ENCODE measurements at places on chromosomes 3 and 15.

- DNase-seq = no peak
Measured at GRCh38 chr3:49872801-49873281, 3.1 kb upstream of the CAMKV start.

GRCh38 chr15:76991741-76992645, 2.9 kb upstream of the PSTPIP1 start:
- no peak for DNase-seq

- DNase-seq = no peak
Measured at GRCh38 chr3:41915353-41915752, 46.5 kb downstream of the ULK4 start.

GRCh38 chr3:175208326-175208725, 349.2 kb downstream of the NAALADL2 start:
- no peak for DNase-seq

- no peak for DNase-seq
Measured at GRCh38 chr3:11037976-11038375, 45.4 kb downstream of the SLC6A1 start.

GRCh38 chr15:60614862-60615771, 136.2 kb upstream of the ICE2 start:
- no peak for DNase-seq

GRCh38 chr3:97804471-97804870, 17.3 kb upstream of the CRYBG3 start:
- no peak for DNase-seq

GRCh38 chr3:133825969-133826727, 20.5 kb downstream of the SRPRB start:
- DNase-seq = no peak

DNA sequence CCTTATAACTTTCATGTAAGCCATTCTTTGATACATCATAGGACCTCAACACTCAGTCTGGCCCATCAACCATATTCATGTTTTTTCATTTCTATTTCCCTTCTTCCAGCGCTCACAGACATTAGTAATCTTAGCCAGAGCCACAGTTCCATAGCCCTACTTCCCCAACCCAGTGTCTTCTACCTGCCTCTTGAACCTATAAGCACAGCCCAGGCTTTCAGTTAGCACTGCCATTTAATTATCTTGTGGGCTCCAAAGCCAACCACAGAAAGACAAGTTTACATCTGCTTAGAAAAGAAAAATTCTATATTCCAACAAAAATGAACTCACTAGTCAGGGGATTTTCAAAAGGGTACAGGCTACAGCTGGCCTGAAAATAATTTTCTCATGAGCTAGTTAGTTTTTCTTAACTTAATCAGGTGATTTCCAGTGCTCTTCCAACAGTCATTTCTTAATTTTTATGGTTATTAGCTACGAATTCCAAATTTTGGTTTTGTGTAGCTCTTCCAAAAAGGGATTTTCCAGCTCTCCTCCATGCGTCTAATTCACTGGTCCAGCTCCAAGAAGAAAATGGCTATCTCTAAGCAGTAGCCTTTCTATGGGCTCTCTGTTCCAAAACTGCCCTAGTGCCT, 13.7 kb downstream of the CD200 start:
- DNase-seq = no peak

GRCh38 chr3:79994397-79994796, 226.6 kb upstream of the ROBO1 start:
- DNase-seq = no peak

DNA sequence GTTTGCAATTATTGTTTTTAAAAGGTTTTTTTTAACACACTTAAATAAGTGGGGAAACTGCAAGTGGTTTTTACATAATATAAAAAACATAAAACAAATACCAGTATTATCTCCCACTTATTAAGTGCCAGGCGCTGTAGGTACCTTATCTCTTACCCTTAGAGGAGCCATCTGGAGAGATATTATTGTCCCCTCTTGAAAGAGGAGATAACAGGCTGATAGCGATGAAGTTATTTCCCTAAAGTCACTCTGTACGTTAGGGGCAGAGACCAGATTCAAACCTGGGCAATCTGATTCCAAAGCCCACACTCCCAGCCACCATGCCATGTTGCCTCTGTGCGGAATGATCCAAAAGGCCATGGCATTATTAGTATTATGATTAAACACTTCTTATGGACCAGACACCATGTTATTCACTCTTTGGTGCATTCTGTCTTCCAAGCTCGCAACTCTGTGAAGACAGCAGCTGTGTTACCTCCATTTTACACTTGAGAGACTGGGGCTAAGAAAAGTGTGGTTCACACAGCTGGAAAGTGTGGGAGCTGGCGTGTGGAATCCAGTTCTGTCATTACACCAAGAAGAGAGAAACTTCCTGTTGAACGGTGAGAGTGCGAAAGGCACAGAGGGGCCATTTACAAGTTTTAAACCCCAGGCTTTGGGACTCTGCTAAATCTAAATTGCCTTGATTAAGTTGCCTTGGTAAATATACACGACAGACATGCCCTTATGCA, 79.9 kb upstream of the MITF start:
- DNase-seq = no peak

DNA sequence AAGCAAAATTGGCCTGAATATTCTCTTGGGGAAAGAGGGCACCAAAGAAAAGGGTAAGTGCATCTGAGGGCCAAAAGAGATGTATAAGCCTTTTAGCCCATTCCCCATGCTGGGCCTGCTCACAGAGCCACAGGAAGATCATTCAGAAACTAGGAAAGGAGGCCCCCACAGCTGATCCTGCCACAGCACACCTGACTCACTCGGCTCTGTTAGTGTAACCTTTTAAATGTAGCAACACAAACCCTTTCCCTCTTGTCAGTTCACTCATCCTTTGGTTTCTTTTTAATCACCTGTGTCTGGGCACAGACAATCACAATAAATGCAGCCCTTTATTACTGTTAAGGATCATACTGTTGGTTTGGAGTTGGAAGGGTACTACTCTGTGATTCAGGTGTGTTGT, 69.9 kb downstream of the PDCD6IP start:
- DNase-seq = no peak

DNA sequence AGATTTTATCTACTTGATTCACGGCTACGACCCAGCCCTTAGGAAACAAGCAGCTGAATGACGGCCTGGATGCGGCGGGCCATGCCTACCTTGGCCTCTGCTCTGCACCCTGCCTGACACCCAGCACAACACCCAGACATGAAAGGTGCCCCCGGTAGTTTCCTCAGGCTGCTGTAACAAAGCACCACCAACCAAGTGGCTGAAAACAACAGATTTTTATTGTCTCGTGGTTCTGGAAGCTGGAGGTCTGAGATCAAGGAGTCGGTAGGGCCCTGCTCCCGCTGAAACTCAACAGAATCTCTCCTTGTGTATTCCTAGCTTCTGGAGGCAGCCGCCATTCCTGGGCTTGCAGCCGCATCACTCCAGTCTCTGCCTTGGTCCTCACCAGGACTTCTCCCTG, 111.7 kb downstream of the ADCY5 start:
- DNase-seq = no peak

- DNase-seq = no peak
Measured at GRCh38 chr3:28376424-28376823, 27.8 kb upstream of the AZI2 start.

DNA sequence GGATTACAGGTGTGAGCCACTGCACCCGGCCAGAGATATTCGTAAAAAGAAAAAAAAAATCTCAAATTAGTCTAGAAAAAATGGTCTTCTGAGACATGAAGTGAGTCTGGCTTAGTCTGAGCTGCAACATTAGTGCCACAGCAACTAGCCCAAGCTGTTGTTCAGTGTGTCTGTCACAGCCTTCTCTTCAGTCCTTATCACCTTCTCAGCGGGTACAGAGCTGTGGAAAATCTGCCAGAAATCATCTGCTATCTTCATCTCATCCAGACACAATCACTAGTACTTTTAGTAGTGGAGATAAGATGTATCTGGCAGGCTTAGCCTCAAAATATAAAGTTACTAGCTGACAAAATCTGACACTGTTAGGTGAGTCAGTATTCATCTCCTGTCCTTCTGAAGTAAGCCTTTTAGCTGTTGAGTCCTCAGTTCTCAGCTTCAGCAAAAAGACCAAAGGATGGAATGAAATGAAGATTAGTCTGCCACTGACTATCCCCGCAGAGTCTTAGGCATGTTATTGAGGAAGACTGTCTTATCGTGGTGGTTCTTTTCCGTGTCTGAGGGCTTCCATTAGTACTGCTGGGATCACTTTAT, 120.5 kb upstream of the CGNL1 start:
- DNase-seq = no peak

DNA sequence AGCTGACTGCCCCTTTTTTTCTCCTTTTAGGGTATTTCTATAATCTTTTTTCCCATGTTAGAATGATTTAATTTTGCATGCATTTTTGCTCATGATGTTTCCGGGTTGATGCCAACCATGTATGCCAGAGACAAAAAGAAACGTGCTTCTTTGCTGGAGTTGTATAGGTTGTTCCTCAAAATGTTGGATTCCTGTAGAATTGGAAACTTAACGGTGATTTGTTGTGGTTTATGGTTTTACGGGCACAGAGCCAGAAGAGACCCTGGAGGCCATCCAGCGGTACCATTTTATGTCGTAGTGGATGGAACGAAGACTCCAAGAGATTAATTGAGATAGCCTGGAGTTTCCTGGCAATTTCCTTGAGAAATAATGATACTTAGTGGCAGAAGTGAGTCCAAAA, 481.5 kb upstream of the RGMA start:
- DNase-seq = no peak

DNA sequence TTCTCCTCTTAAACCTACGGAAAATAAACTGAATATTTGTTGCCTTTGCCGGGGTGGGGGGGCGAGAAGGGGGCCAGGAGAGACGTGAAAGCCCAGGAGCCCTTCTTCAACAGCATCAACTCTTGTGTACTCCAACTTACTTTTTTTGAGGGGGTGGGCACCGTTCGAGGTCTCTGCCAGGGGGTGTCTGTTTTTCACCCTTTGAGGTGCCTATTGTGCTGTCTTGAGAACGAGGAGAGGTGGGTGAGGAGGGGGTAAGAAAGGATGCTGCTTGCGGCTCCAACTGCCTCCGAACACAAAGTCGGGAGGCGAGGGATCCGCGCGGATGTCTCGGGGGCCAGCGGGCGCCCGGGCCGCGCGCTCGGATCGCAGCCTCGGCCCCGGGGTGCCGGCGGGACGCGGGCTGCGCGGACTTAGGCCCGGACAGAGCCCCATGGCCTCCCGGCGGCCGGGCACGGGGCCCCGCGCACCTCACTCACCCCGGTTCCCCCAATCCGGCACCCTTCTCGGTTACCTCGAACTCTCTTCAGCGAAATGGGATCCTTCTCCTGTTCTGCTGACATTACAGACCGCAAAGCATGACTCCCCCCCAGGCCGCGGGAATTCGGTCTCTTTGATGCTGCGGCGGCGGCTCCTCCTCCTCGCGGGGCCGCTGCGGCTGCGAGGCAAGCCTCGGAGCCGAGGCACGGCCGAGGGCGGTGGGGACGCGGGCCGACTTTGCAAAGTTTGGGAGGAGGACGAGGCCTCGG, 650 bp downstream of the PYGO1 start:
- DNase-seq = no peak

DNA sequence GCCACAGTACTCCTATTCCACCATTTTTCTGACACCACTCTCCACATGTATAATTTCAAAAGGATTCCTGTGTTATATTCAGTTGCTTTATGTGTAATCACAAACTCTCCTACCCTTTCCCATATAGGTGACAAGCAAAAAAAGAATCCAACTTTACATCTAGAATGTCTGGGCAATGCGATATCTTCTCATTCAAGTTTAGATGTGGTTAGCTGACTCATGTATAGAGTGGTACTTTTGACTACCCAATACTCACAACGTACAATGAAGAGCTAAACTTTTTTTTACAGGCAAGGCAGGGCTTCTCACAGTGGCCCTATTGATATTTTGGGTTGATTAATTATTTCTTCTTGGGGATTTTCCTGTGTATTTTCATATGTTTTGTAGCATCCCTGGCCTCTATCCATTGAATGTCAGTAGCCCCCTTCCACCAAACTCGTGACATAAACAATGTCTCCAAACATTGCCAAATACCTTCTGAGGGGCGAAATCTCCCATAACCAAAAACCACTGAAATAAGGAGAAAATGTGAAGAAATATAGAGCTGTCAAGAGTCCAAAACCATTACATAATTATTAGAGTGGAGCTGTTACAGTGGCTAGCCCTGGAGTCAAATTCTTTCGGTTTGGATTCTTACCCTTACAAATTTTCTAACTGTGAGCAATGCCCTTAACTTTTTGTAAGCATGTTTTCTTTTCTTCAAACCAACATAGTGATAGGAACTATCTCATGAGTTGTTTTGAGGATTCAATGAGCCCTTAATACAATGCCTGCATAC, 342.6 kb downstream of the NSUN3 start:
- no peak for DNase-seq

DNA sequence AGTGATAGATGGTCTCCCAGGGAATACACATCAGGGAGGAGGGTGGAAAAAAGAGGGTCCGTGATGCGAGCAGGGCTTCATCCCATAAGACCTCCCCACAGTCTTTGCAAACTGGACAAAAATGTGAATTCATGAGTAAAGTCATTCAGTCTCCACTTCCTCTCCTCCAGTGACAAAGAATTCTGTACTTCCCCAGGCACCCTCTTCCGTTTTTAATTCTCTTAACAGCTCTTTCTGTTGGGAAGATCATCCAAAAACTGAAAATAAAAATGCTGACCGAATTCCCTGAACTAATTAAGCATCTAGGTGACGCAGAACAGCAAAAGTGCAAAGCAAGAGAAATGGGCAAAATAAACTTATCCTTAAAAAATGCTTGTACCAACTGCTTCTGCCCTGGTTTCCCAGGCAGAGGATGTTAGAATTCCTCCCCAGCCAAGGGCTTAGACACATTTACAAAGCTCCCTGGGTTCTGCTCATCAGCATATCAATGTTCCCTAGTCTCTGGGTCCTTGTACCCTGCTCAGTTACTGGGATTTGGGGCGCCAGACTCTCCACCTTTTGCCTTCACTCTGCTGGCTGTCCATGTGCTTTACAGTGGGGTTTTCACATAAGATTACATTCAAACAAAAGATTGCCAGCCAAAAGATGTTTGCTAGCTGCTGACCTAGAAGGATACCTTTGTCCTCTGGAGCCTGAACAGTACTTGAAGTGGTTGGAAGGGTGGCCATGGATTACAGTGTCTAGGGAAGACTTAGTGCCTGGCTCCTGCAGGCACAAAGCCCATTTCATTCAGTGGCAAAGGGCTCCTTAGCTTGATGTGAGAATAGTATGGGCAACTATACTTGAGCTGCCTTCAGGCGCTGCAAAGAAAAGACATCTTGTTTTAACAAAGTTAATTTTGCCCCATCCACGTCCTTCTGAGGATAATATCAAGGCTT, 69.4 kb downstream of the ARNT2 start:
- no peak for DNase-seq

- DNase-seq = no peak
Measured at GRCh38 chr3:106945435-106945834, 431.8 kb upstream of the CCDC54 start.

GRCh38 chr3:37115446-37115845, 58.9 kb downstream of the LRRFIP2 start:
- DNase-seq = no peak

Data from thoracic aorta (tissue), 2 donors.